Natural killer cell treated with Interleukin-12 subunit alpha and Interleukin-12 subunit beta and Interleukin-15 and Interleukin-18, amount 100 ng/mL, for 72 hours (primary cell): ENCODE measurements at places on chromosomes 7 and 10.

GRCh38 chr7:99033765-99034164 lies 110.1 kb downstream of the SMURF1 start:
- no peak for DNase-seq

GRCh38 chr7:45509222-45509621 lies 64.9 kb upstream of the ADCY1 start:
- DNase-seq: no peak

DNA sequence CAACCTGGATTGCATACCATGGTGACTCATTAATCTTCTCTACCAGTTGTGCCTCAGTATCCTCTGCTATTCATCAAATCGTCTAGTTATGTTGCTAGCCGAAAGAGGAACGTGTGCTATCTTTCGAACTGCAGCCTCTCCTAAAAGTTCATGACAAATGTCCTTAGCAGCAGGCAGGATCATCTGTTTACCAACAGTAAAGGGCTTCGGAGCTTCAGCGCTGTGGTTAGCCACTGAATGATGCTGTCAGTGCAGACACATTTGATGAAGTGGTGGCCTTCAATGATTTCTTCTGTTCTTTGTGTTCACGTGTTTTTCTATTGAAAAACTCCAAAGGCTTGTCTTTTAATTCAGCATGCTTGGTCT lies 68.8 kb downstream of the CSTF2T start:
- DNase-seq: no peak

- DNase-seq: no peak
Observed at GRCh38 chr7:117907049-117907640, 33.9 kb upstream of the CTTNBP2 start.

GRCh38 chr10:128062881-128063563 lies 63.2 kb downstream of the MKI67 start:
- peak; percentile 84 for DNase-seq

DNA sequence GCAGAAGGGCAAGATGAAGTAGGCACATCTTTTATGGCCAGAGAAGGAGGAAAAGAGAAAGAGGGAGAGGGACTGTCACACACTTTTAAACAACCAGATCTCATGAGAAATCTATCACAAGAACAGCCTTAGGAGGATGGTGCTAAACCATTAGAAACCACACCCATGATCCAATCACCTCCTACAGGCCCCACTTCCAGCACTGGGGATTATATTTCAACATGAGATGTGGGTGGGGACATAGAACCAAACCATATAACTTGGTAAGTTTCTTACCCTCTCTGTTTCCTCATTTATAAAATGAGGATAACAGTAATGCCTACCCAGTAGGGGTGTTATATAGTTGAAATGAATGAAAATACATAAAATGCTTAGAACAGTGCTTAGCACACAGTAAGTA lies 66.0 kb downstream of the CHCHD3 start:
- DNase-seq: no peak

DNA sequence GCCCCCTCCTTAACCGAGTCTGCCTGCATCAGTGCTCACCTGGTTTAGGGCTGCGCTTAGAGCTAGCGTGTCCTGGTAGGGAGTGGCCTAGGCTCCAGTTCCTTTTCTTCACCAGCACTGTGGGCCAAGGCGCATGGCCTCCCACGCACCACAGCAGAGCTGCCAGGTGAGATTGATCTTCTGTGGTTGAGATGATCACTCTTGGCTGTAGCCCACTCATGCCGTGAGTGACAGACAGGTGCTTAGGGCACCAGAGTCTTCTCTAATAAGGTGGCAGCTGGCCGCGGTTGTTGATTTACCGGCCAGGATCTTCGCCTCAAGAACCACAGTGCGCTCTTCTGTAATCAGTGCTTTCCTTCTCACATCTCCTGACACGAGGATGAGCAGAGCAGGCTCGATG lies 157.2 kb upstream of the INSYN2A start:
- no peak for DNase-seq

DNA sequence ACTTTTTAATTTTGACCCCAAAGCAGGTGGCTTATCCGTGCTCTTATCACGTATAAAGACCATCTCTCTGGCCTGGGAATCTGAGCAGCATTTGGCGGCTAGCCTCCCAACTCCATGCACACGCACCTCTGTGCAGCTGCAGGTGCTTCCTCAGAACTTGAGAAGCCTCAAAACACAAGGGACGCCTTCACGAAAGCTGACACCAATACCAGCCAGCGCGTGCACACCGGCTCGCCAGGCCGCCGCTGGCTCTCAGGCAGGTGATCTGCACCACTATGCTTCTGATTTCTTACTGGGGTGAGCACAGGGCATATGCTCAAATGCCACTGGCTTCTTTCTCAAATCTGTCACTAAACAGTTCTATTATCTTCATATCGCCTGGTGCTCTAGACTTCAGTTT lies 145.0 kb downstream of the PARD3 start:
- no peak for DNase-seq

DNA sequence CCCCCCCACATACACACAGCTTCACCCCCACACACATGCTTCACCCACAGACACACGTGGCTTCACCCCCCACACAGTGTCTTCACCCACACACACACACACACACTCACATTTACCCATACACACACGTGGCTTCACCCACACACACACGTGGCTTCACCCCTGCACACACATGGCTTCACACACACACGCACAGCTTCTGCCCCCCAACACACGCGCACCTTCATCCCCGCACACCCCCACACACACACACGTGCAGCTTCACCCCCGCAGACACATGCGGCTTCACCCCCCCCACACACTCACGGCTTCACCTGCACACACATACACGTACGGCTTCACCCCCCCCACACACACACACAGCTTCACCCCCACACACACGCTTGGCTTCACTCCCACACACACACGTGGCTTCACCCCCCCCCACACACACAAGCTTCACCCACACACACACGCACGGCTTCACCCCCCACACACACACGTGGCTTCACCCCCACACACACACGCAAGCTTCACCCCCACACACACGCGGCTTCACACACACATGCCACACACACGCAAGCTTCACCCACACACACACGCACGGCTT lies 82.4 kb downstream of the NKX6-2 start:
- peak; percentile 47 for DNase-seq

- no peak for DNase-seq
Observed at GRCh38 chr7:117995850-117996650, 122.8 kb upstream of the CTTNBP2 start.

DNA sequence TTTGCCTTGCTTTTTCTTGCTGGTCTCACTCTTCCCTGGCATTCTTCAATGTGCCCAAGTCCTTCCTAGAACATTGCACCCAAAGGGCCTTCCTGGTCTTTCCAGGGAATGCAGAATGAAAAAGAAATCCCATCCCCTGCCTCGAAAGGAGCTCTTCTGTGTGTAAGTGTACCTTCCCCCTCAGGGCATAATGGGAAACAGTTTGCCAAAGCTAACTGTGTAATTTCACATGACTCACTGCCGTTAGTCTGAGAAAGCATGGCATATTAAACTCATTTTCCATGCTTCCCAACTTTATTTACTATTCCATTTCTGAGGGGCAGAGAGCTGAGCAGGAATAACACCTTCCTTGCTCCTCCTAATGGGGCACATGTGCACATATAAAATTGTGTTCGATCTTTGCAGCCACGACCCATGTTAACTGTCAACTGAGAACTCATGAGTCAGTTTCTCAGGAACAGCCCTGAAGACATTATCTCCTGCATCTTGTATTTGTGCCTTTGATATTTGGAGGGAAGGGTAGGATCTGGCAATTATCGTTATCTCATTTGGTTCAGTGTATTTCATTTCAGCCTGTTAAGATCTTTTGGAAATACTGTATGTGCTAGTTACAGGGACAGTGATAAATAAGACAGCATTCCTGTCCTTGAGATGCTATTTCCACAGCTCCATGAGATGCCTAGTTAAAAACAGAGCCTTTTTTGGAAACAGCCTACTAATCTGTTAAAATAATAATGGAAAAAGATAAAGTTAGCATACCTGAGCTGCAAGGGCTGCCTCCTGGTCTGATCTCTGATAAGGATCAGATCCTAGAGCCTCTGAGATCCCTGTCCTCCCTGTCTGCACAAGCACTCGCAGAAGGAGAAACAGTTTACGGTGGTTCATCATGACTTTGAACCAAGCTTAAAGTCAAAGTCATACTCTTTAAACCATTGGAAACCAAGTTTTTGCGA lies 42.3 kb downstream of the IKZF1 start:
- no peak for DNase-seq
